Tibial nerve (tissue), 4 donors: ENCODE measurements at places on chromosomes 6 and 20.

DNA sequence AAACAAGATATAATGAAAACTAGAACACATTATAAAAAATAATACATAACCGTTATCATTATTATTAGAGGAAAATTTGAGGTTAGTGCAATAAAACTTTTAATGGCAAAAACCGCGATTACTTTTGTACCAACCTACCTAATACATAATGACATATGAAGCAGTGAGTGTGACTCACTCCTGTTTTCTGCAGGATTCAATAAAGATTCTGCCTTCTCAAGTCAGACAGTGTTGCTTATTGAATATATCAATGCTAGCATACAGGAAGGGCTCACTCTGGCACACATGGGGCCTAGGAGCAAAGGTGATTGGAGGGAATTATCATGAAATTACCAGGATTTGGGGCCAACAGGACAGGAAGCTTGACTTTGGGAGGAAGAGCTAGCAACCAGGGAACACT lies 230.8 kb upstream of the CEP162 start:
- no peak for DNase-seq

DNA sequence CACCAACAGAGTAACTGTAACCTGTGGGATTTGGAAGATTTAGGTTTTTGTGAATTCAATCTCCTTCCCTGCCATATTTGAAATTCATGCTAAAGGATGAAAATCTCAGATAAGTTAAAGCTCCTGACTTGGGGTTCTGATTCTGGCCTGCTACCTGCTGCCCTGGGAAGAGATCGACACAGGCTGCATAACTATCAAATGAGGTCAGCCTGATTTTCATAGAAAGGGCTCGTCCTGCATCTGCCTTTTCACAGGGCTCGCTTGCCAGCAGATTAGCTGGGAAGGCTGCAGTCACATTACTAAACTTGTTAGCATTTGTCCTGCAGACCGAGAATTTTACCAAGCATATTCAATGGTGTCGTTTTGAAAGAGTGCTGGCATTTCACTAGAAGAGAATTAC lies 14.6 kb downstream of the GCLC start:
- DNase-seq = no peak

GRCh38 chr6:84448331-84448730 lies 220.9 kb upstream of the CEP162 start:
- DNase-seq = no peak

- DNase-seq = no peak
Observed at GRCh38 chr20:4435225-4435624, 286.5 kb upstream of the PRND start.

- DNase-seq = no peak
Observed at GRCh38 chr6:138272533-138273315, 54.4 kb upstream of the PBOV1 start.

DNA sequence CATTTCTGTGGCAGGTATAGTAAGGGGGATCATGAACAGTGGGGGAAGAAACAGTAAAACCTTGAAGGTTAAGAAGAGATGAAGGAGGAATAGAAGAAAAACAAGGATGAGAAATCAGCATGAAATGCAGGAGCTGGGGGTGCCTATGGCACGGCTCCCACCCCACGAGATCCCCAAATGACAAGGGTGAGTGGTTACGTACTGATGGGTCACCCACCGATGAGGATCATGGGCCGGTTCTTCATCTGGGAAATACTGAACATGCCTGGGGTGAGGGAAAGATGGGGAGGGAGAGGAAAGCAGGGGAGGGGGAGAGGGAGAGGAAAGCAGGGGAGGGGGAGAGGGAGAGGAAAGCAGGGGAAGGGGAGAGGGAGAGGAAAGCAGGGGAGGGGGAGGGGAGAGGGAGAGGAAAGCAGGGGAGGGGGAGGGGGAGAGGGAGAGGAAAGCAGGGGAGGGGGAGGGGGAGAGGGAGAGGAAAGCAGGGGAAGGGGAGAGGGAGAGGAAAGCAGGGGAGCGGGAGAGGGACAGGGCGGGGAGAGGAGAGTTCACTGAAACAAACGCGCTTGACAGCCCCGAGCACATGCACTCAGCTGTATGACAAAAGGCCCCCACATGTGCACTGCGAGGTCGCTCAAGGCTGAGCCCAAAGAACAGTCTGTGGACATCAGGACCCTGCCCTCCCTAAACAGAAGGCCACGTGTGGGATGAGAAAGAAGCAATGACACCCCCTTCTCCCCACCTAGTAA lies 25.3 kb downstream of the MOCS1 start:
- DNase-seq = no peak

- DNase-seq = no peak
Observed at GRCh38 chr6:117265410-117266256, at the start of gene VGLL2. Gene VGLL2 (plus strand): TSS chr6:117265558. CDS start chr6:117265764, 206 bp downstream.

- no peak for DNase-seq
Observed at GRCh38 chr6:43924222-43924702, 154.3 kb downstream of the VEGFA start.

- no peak for DNase-seq
Observed at GRCh38 chr6:35960187-35960586, 39.3 kb upstream of the SRPK1 start.

DNA sequence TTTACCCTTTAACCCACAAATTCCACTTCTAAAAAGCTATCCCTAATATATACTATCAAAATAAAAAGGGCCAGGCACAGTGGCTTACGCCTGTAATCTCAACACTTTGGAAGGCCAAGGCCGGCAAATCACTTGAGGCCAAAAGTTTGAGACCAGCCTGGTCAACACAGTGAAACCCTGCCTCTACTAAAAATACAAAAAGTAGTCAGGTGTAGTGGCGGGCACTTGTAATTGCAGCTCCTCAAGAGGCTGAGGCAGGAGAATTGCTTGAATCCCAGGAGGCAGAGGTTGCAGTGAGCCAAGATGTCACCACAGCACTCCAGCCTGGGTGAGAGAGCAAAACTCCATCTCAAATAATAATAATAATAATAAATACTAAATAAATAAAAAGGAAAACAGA lies 82.5 kb downstream of the TRIM27 start:
- no peak for DNase-seq

DNA sequence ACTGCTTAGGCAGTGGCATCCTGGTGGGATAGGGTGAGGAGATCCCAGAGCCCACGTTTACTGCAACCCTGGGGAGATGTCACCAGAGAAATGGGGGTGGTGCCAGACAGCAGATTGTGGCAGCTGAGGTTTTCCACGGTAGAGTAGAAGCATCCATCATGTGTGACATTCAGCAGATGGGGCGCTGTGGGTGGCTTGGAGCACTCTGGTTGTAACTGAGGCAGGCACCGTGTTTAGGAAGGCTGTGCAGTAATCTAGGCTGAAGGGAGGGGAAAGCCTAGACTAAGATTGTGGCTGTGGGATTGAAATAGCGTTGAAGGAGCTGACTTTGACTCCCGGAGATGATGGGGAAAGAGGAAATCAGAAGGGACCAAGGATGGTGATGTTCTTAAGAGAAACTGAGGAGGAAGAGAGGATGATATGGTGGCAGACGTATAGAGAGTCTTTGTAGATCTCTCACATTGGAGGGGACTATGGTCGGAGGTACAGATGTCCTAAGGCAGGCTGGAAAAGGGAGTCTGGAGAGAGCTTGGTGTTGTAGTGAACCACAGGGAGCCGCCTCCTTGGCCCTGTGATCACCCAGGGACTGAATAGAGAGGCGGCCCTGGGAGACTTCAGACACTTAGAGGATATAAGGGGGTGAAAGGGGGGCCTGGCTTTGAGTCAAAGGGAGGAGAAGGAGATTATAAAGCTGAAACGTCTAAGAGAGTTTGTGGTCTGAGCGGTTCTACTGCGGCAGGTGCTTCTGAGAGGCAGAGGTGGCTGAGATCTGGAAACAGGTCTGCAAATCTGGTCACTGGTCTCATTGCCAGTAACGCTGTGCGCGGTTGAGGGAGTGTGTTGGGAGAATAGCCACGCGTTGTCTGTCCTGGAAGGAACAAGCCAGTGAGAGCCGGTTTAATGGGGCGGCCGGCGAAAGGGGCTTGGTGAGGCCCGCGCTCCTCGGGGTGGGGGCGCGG lies 792 bp upstream of the MICA start:
- no peak for DNase-seq

DNA sequence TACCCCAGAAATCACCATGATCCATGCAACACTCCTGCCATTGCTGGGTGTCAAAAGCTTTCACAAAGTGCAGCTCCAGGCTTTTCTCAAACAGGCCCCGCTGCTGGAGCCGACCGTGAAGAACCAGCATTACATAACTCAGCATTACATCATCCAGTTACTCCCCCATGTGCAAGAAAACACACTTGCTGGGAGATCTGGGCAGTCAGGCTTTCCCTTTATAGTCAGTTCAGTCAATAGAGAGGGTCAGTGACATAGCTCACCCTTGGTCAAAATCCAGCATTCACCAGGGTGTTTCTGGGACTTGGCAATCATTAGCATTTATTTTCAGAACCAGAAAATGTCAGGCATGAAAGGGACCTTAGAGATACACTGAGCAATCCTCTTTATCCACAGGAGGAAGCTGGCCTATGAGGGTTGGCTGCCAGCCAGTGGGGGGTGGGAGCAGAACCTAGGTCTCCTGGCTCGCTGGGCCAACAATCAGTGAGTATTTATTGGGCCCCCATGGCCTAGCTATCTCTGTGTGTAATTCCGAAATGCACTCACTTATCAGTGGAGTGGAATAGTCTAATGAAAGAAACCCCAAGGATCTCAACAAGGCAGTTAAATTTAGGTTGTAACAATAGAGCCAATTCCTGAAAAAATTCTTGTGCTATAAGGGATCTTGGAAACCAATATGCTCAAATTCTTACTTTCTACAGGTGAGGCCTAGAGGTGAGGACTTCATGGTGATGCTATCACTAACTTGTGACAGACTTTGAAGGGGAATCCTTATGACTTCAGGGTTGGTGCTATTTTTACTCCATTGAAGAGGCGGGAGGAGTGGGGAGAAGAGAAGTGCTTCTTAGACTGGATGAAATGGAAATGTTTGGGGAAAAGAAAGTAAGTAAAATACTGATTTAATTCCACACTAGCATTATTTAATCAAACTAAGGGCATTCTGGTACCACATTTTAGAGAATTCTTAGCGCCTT lies 54.6 kb downstream of the LYRM4 start:
- peak; percentile 49 for DNase-seq

DNA sequence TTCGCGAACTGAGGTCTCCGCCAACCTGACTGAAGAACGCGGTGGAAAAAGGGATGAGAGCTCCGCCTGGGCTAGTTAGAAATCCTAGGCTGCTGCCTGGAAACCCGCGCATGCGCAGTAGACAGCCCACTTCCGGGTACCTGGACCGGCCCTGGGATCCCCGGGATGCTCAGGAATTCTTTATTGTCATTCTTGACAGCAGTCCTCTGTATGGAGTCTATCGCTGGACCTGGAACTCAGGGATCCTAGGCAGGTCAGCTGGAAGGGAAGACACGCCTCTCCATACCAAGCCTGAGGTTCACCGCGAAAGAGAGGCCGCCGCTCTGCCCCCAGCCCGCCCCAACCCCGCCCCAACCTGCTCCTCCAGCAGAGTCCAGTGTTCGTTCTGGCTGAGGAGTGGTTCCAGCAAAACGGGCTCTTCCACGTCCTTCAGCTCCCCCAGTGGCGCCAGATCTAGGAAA lies 1379.2 kb upstream of the DEFB115 start:
- no peak for DNase-seq

GRCh38 chr20:57779401-57780003 lies 69.7 kb upstream of the PMEPA1 start:
- no peak for DNase-seq

DNA sequence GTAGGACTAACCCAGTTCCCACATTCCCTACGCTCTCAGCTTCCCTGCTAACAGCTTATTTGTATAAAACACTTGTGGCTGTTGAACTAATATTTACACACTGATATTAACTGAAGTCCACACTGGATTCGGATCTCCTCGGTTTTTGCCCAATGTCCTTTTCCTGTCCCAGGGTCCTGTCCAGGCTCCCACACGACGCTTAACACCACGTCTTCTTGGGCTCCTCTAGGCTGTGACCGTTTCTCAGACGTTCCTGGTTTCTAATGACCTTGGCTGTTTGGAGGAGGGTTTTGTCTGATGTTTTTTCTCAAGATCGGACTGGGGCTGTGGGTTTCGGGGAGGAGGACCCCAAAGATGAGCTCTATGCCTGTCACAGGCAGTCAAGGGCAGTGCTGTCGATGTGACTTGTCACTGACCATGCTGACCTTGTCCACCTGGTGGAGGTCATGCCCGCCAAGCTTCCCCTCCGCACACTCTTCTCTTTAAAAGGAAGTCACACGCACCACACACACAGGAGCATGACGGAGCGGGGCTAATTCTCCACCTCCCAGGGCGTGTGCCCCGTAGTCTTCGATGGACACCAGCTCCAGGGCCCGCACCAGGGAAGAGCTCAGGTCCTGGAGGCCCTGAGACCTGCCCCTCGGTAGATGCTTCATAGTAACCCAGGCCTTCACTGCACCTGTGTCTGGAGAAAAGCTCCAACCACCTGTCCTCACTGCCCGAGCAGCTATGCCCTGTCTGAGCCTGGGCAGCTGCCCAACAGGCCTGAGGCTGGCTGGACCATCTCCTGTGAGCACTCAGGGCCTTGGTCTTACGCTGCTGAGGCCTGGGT lies 72.0 kb downstream of the TTLL2 start:
- DNase-seq = no peak

DNA sequence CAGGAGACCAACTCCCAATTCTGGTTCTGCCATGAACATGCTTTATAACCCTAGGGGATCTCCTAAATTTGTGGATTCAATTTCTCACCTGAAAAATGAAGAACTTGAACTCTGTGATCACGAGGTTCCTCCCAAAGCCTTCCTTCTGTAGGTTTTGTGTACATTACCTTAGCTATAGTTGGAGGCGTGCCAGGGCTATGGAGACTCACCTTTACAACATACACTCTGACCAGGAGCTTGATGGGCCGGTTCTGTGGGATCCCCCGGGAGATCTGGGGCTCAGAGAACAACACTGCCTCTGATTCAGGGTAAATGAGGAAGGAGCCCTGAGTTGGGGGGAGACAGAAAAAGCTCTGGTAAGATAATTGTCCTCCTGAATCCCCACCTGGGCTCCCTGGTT lies 34.1 kb downstream of the ERGIC3 start:
- no peak for DNase-seq

DNA sequence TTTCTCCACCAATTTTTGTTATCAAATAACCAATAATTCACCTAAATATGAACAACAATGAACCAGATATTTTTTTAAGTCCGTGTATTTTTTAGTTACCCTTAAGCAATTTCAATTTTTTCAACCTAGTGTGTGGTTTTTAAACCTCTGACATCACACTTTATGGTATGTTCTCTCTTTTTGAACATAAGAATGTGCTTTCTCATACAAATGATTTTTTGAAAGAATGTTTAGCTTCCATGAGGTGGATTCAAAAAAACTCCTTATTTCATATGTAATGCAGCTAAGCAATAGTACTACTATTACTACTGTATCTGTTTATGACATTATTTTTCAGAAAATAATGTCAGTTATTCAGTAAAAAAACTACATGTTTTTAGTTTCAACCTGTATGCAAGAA lies 19.4 kb upstream of the MEI4 start:
- no peak for DNase-seq
